ENCODE measurements at places on chromosomes 2 and 18.
A peak's percentile ranks its signal among the peaks of the same experiment; 100 is the strongest.

GRCh38 chr2:158463496-158464095, 6.8 kb downstream of the PKP4 start:
- no peak for DNase-seq

DNA sequence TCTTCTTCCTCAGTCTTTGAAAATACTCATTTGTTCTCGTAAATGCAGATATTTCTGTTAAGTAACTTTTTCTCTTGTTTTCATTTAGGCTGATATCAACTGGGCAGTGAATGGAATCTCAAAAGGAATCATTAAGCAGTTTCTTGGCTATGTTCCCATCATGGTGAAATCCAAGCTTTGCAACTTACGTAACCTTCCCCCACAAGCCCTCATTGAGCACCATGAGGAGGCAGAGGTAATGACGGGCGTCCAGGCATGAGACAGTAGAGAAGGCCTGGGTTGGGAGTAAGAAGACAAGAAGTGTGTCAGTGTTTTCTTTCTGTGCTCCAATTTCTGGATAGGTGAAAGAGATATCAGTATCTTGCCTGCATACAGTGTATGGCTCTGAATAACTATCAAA, 5.1 kb downstream of the POLR1B start:
- peak; percentile 18 for DNase-seq

GRCh38 chr2:221567231-221567760, 4.8 kb downstream of the EPHA4 start:
- no peak for DNase-seq

DNA sequence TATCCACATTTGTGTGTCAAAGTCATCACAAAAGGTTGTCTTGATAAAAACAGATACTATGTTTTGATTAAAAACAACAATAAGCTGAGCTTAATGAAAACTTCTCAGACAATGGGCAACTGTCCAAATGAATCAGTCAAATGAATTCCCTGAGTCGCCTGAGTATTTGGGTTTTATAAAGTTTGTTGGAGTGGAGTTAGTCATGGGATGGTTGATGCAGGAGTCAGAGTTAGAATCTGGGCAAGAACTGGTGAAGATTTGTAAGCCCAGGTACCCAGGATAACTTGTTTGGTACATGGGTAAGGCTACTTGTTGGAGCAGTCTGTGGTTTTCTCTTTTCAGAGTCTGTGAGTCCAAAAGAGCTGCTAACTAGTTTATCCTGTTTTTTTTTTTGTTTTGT, 34.4 kb upstream of the RAPGEF4 start:
- DNase-seq, result peak; percentile 74

DNA sequence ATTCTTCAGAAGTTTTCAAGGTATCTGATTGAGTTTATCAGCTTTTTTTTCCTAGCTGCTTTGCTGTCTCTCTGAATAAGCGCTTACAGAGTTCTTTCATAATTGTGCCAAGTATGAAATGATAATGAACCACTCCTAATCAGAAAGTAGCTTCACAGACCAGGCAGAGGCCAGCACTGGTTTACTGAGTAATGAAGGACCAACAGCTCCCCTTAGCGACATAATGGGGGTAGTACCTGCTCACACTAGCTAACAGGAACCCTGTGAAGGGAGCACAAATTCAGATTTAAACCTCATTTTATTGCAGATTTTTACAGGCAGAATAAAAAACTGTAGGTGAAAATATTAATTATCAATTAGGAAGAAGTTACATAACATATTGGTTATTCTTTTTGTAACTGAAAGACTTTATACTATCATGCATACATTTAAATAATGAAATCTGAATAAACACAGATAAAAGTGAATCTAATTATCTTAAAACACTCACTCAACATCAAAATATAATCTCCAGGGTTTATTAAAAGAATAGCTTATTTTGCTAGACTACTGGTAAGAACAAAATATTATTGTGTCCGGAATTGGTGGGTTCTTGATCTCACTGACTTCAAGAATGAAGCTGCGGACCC, 53.7 kb upstream of the LRRC30 start:
- peak; percentile 42 for DNase-seq

DNA sequence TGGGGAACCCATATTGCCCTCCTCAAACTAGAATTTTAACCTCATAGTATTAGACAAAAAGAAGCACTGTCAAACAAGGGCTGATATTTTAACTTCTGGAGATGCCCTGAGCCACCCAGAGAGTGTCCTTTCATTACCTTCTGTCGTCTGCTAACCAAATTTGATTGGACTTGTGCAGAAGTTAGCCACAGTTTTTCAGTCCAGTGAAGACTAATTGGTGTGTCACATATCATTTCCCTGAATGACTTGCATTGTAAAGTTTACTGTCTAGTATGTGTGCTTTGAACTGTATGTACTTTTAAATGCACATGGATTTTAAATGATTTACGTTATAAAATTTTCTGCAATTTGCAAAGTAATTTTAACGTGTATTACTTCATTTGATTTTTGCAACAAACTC, 646.5 kb downstream of the SATB2 start:
- DNase-seq, result no peak

- no peak for DNase-seq
Measured at GRCh38 chr2:1659951-1660565, 84.3 kb downstream of the PXDN start.

DNA sequence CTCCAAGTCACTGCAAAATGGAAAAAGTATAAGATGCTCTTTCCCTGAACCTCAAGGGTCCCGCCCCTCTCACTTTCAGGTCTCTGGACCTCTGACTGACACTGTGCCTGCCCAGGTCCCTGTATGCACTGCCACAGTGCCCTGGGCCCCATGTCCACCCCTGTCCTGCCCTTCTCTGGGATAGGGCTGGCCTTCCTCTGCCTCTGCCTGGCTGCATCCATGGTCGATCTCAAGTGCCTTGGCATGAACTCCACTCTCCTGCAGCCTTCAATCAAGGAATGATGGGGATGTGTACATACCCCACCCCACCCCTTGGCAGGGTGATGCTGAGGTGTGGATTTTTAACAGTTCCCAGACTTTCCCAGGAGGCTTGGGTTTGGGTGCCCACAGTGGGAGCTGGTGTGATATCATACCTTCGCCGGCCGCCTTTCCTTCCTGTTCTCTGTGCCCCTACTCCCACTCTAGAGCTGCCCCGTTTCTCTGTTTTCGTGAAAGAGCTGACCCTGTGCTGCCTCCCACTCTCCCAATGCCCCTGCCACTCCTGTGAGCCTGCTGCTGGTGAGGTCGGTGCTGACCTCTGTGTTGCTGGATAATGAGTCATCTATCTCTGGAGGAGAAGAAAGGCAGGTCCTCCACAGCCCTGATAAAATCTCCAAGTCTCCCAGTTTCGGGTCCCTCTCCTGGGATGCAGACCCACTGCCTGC, 18.9 kb downstream of the PTPN18 start:
- DNase-seq, result no peak

- no peak for DNase-seq
Measured at GRCh38 chr18:8791171-8791651, 85.9 kb downstream of the MTCL1 start.

DNA sequence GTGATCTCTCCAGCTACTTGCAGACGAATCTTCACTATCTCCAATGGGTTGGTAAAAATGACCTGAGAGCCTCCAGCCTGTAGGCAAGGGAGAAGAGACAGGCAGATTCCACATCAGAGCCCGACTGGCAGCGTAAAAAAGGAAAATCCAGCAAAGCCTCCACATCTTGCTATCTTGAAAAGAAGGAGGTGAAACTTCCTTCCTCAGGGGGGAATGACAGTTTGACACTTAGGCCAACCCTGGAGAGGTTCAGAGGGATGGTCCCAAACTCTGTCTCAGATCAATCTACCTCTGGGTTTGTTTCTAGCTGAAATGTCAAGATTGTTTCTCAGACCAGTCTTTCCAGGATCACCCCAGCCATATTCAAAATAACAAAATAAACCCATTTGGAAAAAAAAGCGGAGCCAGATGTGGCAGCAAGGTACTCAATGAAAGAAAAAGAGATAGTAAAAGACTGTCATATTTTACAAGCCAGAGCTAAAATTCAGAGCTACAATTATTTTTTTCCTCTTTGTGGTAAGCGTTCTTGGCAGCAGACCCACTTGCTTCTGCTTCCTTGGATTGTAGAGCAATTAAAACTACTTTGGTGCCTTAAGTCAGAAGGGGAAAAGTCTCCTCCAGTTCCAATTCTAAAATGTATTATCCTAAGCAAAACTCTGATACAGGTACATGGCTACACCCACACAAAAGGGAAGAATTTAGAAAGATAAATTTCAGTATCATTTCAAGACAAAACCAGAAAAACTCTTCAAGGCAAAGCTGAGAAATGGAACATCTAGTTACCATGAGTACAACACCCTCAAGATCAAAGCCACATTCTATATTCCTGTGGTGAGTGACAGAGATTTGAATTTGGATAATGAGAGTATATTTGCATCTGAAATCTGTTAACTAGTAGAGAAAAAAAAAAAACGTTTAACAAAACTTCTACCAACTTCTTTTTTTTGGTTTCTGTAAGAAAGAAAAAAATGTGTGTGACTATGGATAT, 100.1 kb downstream of the SLC25A12 start:
- peak; percentile 15 for DNase-seq

- DNase-seq, result no peak
Measured at GRCh38 chr2:234596696-234597575, 100.1 kb upstream of the ARL4C start.

DNA sequence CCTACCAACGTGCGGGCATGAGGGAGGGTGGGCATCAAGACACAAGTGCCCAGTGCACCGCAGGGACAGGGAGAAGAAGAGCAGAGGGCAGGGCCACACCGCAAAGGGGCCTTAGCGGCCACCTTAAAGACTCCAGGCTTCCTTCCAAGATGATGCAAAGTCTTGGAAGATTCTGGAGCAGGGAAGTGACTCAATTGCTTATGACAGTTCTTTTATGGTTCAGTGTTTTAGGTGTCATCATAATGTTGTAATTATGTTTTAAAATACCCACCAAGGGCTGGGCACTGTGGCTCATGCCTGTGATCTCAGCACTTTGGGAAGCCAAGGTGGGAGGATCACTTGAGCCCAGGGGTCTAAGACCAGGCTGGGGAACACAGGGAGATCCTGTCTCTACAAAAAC, 44.5 kb upstream of the SEMA4C start:
- DNase-seq, result no peak

DNA sequence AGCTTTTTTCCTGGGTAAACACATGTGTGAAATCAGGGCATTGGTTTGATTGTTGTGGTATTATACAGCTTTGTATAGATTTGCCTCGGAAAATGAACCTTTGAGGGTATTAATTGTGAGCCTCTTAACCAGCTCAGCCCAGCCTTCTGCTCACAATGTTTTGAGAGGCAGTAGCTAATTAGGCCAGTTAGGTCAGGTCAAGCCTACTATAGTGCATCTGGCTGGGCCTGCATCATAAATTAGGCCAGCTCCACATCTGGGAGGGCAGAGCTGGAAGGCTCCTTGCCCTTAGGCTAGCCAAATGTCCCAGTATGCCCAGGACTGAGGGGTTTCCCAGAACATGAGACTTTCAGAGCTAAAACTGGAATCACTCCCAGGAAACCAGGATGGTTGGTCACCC, 43.0 kb downstream of the LRATD1 start:
- no peak for DNase-seq

GRCh38 chr2:15935675-15936074, 4.7 kb upstream of the MYCN start:
- DNase-seq, result no peak
